ENCODE measurements at places on chromosomes 12 and 14.

- DNase-seq, result no peak
Observed at GRCh38 chr12:102562836-102563425, 82.6 kb upstream of the IGF1 start.

DNA sequence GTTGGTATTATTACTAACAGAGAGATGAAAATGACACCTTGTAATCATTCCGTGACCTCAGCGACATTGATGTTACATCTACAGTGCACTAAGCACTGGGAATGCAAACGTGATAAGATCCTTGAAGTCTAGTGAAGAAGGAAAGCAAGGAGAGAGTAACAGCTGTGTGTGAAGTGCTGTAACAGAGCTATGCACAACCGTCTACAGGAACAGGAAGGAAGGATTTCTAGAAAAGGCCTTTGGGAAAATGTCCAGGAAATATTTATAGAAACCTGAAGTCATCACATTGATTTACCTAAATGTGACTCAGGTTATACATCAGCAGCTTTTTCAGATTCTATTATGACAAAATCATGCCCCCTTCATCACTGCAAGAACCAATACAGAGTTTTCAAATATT, 304.2 kb upstream of the AMIGO2 start:
- DNase-seq, result no peak

- DNase-seq, result no peak
Observed at GRCh38 chr12:20128928-20129327, 239.4 kb upstream of the PDE3A start.

DNA sequence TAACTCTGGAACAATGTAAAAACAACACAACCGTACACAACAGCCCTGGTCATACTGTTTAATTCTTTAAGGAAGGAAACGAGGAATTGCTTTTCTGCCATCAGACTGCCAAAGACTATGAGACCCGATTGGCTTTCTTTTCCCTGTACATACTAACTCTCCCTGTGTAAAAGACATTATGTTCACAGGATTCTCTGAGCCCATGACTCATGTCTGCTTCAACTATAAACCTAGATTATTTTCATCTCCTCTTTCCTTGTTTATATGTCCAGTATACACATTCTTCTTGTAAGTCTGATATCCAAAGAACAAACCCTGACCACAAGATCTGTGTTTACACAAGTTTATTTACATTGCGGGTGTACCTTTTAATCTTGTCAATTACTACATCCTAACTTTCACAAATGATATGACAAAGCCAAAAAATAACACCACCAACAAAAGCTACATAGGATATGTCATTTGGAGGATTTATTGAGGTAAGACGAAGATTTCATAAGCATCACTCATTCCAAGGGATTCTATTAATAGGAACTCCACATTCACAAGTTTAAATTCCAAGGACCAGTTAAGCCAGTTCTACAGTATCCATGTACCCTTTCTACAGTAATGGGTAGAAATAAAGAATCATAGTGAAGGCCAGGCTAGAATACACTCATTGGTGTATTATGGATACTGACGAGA, 67.3 kb downstream of the STXBP6 start:
- no peak for DNase-seq

DNA sequence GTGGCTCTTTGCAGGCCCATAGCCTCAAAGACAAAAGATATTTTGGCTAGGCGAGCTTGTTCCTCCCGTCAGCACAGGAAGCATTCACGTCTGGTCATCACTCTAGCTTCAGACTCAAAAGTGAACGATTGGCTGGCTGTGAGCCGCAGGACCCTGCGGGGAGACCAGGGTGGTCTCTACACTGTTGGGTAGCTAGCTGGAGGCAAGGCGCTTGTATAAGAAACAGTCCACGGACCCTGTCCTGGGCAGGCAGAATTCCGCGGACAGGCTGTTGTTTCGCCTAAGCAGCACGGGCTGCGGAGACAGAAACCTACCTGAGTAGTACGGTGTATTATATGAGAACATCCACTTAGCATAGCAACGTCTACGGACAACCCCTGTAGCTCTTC, 29.6 kb downstream of the WBP11 start:
- no peak for DNase-seq

GRCh38 chr14:101219896-101220703, 316.6 kb upstream of the RTL1 start:
- DNase-seq, result no peak

DNA sequence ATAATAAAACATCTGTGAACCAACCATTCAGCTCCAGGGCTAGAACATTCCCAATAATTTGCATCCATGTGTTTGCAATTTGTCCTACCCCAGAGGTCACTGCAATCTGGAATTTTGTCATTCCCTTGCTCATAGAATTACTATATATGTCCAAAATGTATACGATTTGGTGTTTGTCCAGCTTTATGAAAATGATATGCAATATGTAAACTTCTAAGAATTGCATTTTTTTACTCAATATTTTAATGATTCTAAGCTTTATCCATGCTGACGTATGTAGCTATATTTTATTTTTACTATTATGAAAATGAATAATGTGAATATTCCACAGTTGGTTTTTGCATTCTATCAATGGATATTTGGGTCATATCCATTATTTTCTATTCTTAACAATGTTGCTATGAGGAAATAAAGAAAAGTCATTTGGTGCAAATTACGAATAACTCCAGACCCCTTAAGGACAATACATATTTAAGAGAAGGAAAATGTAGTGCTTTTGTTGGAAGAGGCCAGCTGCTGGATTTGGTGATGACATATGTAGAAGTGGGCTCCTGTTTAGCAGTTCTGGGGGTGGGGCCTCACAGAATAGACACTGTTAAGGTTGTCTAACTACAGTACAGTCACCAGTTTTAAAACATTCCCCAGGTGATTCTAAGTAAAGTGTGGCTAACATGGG, 139.4 kb downstream of the SLC38A4 start:
- no peak for DNase-seq

DNA sequence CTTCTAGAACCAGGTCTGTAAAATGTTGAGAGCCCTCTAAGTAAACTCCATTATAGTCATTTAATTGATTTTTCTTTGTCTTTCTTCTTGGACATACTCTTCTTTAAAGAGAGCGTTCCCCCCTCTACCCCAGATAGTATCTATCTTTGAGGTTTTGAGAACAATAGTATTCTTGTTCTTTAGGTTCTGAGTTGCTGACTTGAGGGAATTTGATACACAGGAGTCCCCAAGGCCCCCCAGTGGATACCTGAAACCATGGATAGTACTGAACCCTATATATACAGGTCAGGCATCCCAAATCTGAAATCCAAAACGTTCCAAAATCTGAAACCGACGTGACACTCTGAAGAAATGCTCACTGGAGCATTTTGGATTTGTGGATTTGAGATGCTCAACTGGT, 65.5 kb downstream of the FUT8 start:
- DNase-seq, result no peak

- no peak for DNase-seq
Observed at GRCh38 chr14:75340921-75341320, 62.3 kb downstream of the FOS start.

GRCh38 chr14:106807493-106807892, 1281.1 kb downstream of the TMEM121 start:
- no peak for DNase-seq
